ENCODE measurements at places on chromosomes 12 and 14.

DNA sequence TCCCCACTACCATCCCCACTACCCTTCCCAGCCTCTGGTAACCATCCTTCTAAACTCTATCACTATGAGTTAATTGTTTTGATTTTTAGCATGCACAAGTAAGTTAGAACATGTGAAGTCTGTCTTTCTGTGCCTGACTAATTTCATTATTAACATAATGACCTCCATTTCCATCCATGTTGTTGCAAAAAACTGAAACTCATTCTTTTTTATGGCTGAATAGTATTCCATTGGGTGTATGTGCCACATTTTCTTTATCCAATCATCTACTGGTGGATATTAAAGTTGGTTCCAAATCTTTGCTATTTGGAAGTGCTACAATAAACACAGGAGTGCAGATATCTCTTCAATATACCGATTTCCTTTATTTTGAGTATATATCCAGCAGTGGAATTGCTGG, 13.2 kb upstream of the PPM1H start:
- no peak for DNase-seq

DNA sequence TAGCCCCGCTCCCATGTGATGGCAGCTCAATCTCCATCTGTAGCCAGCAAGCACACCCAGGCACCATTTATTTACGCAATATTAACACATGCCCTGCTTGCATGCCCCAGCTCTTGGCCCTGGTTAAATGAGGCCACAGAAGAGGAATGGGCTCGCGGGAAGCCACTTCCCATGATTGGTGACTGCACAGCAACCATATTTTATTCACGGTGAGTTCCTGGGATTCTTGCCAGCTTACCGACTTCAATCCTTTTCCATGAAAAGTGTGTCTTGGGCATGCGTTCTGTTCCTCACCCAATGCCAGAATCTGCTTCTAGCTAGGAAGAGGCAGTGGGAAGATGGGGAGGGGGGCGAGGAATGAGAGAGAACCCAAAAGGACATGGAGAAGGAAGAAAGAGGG, 54.7 kb downstream of the PITPNM2 start:
- DNase-seq = no peak

- DNase-seq = peak; percentile 73
Observed at GRCh38 chr12:54596526-54596946, 8.1 kb upstream of the PPP1R1A start.

DNA sequence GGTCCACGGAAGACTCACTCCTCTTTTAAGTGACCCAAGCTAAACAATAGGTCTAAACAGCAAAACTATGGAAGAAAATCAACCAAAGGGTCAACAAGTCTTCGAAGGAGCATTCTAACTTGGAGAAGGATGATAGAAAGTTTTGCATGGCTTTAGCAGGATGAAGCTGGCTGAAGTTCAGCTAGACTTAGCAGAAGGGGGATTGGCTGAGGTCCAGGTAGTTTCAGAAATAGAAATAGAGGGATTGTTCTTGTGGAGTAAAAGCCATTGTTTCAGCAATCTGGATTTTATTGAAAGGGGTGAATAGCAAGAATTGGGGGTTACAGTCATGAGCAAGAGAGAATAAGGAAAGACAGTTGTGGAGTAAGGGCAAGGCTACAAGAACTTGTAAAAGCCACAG, 84.7 kb upstream of the TSPAN8 start:
- no peak for DNase-seq
